ENCODE measurements at places on chromosomes 13 and 19. TPM values are rescaled to one million over a fixed set of nuclear protein-coding genes. Genes with fewer than 3 reads are reported as not detected.

The C13orf42 gene
- total RNA-seq = not detected

The UCHL3 gene
- total RNA-seq = 39.1 TPM

The PRR36 gene
- total RNA-seq = 0.19 TPM

The PRRG2 gene
- total RNA-seq = 1.5 TPM

The ZNF761 gene
- total RNA-seq = 10.6 TPM

The GPC5 gene
- 0.17 TPM for total RNA-seq

The LRP3 gene
- total RNA-seq = 0.22 TPM

DNA sequence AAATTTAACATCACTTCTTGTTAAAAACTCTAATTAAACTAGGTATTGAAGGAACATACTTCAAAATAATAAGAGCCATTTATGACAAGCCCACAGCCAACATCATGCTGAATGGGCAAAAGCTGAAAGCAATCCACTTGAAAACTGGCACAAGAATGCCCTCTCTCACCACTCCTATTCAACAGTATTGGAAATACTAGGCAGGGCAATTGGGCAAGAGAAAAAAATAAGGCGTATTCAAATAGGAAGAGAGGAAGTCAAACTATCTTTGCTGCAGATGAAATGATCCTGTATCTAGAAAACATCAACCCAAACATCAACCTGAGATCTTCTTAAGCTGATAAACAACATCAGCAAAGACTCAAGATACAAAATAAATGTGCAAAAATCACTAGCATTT is 15.6 kb upstream of the LILRB1 start:
- DNase-seq = no peak

- DNase-seq = no peak
Measured at GRCh38 chr13:94996445-94996844, 284.1 kb upstream of the SOX21 start.

DNA sequence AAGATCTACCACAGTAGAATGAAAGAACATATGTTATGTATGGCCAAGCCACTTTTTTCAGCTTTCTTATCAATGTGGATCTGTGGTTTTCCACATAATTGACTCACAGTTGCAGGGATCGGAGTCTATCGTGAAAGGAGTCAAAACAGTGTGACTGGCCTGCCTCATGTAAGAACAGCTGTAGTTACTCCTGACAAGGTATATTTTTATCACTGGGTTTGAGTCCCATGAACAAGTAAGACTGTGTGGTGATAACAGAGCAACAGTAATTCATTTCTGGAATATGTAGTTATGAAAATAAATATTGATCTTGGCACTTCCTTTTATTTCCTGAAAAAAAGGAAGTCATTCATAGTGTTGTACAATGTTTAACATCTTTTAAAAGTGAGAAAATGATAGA is 416.6 kb downstream of the KLF12 start:
- DNase-seq = peak; percentile 43

- no peak for DNase-seq
Measured at GRCh38 chr19:48618278-48618915, 581 bp downstream of the RPL18 start.

DNA sequence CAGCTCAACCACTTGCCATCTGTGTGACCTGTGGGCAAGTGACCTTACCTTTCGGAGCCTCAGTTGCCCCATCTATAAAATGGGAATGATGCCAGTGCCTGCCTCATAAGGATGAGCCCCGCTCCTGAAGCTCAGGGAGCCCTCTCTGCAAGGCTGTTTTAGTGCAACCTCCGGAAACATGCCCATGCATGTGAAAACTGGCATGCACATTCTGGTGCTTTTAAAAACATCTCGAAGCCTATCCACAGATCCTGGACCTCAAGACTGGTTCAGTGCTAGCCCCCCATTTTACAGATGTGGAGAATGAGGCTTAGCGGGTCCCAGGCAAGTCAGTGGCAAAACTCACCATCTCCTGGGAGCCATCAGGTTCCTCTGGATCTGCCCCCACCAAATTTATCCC is 5.6 kb downstream of the CADM4 start:
- DNase-seq = no peak

- DNase-seq = no peak
Measured at GRCh38 chr13:43272851-43273250, 249.5 kb downstream of the DNAJC15 start.

DNA sequence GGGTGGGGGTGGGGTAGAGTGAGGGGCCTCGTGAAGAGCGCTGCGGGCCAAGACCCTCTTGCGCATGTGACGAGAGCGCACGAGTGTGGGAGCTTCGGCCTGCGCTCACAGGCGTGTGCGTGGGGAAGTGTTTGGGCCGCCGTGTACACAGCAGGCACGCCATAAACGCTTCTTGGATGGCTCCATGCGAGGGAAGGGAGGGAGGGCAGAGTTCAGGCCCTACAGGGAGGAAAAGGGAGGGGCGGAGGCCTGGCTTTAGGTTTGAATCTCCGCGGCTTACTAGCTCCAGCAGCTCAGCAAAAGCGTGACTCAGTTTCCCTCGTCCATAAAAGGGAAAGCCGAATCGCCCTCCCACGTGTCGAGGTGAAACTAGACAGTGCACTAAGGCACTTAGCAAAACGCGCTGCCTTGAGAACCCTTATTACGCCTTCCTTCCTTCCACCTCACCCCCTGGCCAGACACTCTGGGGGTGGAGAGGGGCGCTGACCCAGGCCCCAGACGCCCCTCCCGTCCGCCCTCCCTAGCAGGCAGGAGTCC is 12.5 kb downstream of the GADD45B start:
- peak; percentile 16 for DNase-seq

- DNase-seq = no peak
Measured at GRCh38 chr13:98313922-98314292, 136.8 kb upstream of the RNF113B start.

GRCh38 chr13:20848944-20849343 is 53.6 kb downstream of the XPO4 start:
- DNase-seq = no peak

- no peak for DNase-seq
Measured at GRCh38 chr13:110322828-110323171, 15.7 kb downstream of the COL4A2 start.

GRCh38 chr13:29362849-29363604 is 232.5 kb downstream of the SLC7A1 start:
- peak; percentile 49 for DNase-seq

GRCh38 chr13:69706807-69707206 is 400.8 kb upstream of the ATXN8OS start:
- DNase-seq = no peak

DNA sequence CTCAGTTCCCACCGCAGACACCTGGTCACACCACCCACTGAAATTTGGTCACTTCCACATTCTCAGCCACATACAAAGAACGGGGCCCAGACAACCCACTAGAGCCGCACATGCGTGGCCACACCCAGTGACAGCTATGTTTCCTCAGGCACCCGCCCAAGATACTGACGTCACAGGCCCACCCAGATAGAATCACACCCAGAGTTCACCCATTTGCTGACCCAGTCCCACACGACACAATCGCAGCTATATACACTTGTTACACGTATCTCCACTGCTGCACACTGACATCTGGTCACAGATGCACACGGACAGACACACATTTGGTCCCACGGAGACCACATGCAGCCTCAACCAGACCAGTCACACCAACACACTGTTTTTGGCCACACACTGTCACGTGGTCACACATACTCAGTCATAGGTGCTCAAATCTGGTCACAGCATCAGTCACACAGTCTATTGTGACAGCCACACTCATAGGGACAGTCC is 2.9 kb downstream of the NUMBL start:
- no peak for DNase-seq

DNA sequence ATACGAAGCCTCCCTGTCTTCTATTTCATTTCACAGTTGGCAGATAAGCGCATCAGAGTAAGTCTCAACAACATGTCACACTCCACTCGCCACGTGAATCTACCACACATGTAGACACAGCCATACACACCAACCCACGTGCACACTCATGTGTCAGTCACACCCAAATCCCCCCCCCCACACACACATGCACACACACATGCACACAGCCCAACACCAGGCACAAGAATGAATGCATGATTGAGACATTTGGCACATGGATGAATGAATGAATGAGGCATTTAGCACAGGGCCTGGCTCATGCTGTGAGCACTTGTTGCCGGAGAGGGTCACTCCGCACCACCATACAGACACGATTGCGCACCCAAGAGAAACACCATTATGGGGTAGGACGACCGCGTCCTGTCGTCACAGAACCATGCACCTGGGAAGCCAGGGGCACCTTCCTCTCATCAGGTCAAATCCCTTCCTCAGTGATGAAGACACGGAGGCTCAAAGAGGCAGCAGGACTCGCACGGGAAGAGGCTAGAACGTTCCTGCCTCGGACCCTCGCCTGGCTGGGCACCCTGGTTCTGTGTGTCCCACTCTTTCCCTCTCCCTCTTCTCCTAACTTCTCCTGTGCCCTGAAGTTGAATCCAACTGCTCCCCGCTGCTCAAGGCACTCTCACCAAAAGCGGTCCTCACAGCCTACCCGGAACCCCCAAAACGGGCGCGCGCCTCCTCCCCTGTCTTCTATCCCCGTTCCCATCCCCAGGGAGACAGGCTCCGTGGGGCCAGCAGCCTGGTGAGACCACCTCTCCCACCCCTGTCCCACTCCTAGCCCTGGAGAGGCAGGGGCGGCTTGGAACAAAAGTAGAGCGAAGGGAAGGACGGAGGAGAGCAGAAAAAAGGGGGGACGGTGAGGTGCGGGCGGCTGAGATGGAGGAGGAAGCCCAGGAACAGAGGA is 1.3 kb downstream of the MEIS3 start:
- no peak for DNase-seq

- DNase-seq = no peak
Measured at GRCh38 chr19:11756965-11757364, 9.8 kb upstream of the ZNF441 start.

DNA sequence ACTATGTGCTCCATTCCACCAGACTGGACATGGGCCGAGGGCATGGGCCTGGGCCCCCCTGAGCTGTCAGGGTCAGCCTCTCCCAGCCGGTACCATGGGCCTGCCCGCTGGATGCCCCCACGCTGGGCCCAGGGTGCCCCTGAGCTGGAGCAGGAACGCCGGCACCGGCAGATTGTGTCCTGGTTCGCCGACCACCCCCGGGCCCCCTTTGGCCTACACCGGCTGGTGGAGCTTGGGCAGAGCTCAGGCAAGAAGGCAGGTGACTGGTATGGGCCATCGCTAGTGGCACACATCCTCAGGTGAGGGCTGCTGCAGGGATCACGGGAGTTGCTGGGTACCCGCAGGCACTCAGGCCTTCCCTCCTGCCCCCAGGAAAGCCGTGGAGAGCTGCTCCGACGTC is 3.1 kb downstream of the ATG4D start:
- no peak for DNase-seq

- DNase-seq = peak; percentile 59
Measured at GRCh38 chr13:20182231-20182846, 10.4 kb downstream of the GJB2 start.

- peak; percentile 56 for DNase-seq
Measured at GRCh38 chr19:35462476-35462953, 14.5 kb downstream of the FFAR2 start.

- no peak for DNase-seq
Measured at GRCh38 chr13:100213576-100213975, 124.7 kb downstream of the PCCA start.

DNA sequence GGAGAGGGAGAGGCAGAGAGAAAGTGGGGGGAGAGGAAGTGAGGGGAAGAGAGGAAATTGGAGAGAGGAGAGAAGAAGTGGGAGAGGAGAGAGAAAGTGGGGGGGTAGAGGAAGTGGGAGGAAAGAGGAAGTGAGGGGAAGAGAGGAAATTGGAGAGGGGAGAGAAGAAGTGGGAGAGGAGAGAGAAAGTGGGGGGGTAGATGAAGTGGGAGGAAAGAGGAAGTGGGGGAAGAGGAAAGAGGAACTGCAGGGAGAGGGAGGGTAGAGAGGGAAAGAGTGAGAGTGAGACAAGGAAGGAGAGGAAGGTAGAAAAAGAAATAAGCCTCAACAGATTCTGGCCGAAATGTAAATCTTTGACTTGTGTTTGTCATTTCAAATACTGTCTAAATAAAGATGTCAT is 146.6 kb downstream of the KLF12 start:
- no peak for DNase-seq
